Umbilical cord (tissue), 2 donors: ENCODE measurements at places on chromosomes 5 and 9. TPM values are rescaled to one million over a fixed set of nuclear protein-coding genes. Genes with fewer than 3 reads are reported as not detected.
A peak's percentile ranks its signal among the peaks of the same experiment; 100 is the strongest.

- peak; percentile 69 for DNase-seq
Observed at GRCh38 chr9:113484258-113484730, 20.8 kb downstream of the RGS3 start.

- DNase-seq, result no peak
Observed at GRCh38 chr5:76714751-76715485, 1.0 kb upstream of the F2R start.

DNA sequence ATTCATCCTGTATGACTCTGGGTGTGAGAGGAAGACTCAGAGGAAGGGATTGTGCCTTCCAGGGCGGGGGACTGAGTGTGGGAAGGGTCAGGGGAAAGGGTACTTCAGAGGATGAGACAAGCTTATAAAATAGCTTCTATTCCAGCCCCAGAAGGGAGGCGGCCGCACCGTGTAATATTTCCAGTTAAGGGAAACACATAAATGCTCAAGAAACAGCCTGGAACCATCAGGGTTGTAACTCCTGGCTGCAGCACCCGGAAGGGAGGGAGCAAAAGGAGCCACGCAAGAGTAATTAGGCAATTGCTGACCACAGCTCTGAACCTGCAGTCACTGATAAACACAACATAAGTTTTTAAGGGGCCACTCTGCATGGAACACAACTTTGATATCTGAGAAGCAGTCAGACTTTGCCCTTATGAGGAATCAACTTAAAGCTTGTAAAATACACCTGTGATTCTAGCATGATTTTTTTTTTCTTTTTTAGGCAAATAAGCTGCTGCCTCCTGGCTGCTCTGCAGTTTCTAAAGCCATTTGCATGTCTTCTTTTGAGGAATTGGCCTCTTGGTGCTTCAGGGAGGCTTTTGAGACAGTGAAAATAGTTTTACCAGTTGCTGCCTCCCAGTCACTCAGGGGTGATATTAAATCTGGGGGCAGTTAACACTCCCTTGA, 382.7 kb downstream of the ENC1 start:
- DNase-seq, result peak; percentile 93

DNA sequence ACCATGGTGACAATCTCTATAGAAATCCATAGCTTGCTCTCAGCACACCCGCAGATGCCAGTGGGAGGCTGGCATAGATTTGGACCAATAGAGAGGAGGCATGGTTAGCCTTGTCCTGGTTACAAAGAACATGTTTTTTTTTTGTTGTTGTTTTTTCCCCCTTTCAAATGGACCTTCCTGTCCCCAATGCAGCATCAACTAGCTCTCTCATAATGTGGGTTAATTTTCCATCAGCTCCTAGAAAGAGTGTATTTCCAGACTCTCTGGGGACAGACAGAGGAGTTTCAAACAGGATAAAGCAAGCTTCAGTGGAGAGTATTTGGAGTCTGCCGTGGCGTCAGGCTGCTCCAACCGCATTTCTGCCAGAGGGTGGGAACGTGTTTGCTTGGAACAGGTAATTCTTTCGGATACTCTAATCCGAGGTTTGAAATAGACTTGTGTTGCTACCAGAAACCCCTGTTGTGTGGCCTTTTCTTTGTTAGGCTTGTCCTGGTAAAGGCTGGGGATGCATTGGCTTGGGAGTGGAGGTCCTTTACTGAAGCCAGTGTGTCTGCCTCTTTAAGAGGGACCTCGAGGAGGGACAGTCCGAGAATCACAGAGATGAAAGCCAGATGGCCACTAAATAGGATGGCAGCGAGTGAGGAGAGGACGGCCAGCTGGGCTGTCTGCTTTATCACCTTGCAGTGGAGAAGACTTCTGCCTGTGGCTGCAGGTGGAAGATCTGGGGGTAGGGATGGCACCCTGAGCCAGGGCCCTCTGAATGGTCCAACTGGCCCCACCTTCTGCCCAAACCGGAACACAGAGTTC, 130.5 kb upstream of the CPEB4 start:
- no peak for DNase-seq

- no peak for DNase-seq
Observed at GRCh38 chr5:72584466-72584865, 77.3 kb upstream of the ZNF366 start.

DNA sequence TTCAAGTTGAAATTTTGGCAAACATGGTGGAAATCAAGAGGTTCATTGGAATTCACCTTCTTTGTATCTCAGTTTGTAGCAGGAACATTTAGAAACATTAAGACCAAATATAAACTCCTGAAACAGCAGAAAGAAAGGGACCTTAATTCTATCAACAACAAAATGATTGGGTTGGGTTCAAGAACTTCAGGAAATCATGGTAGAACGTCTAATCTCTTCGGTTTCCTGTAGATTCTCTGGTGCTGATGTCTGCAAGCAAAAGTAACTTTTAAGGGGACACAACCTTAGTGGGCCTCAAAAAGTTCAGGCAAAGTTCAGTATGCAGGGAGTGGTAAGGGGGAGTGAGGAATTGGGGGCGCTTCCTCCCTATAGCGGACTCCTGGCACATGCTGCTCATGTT, 3.4 kb downstream of the IL33 start:
- no peak for DNase-seq

DNA sequence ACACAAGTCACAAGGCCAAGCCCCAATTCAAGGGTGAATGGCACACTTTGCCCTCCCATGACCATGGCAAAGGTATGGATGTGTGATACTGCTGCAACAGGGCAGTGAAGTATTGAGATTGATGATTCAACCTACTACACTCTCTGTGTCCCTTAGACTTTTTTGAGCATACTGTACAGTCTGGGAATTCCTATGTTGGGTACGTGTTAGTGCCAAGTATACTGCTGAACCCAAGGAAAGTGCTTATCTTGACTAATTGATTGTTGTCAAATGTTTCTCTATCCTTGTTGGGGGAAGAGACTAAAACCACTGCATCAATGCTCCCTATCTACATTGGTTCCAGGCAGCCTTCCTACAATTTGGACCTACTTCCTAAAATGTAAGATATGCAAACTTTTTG, 93.7 kb downstream of the NDFIP1 start:
- no peak for DNase-seq

GRCh38 chr9:134644725-134645606, 3.4 kb downstream of the COL5A1 start:
- DNase-seq, result peak; percentile 97

- DNase-seq, result no peak
Observed at GRCh38 chr9:88379352-88379751, 8.9 kb upstream of the SPIN1 start.

DNA sequence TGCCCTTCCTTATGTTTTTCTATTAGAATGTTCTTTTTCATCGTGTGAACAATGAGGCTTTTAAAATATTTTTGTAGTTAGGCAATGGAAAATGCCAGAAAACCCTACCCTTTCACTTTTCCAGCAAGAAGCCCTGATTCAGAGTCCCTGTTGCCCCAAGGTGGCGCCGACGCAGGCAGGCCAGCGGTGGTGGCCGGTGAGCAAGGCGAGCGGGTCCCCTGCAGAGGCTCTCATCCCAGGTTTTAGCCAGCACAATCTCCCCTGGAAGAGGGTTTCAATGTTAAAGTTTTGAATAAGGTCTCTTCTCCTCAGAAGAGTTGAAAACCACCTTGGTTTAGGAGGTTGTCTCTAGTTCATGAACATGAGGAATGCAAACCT, 40.8 kb upstream of the CKMT2 start:
- DNase-seq, result no peak

GRCh38 chr9:121637713-121638220, 13.7 kb upstream of the DAB2IP start:
- peak; percentile 70 for DNase-seq

GRCh38 chr5:75342836-75343235, 5.8 kb downstream of the HMGCR start:
- DNase-seq, result no peak

DNA sequence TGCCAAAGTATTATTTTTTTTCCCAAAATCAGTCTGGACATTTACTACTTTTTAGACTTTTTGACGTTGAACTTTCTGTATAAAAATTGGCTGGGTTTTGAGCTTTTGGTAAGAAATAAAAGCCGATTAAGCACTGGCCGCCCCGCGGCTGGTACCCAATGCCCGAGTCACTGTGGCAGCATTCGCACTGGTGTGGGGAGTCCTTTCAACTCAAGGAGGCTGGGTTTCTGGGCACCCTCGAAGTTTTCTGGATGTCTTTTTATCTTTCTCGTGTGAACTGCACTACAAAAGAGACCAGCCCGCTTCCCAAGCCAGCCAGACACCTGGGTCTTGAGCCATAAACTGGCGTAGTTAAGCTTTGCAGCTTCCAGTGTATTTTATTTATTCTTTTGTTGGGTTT, 72.0 kb upstream of the OTULINL start:
- DNase-seq, result no peak

- DNase-seq, result no peak
Observed at GRCh38 chr9:115575147-115575546, 457.2 kb upstream of the TNC start.

GRCh38 chr9:126371007-126371870, 44.6 kb downstream of the MVB12B start:
- DNase-seq, result no peak

- DNase-seq, result no peak
Observed at GRCh38 chr9:35232867-35233544, 71.2 kb downstream of the UNC13B start.

Gene ZDHHC11B
- total RNA-seq, result 4.3 TPM

GRCh38 chr9:93127395-93127911, 6.6 kb downstream of the NINJ1 start:
- peak; percentile 60 for DNase-seq

Gene NTNG2
- 3.9 TPM for total RNA-seq

DNA sequence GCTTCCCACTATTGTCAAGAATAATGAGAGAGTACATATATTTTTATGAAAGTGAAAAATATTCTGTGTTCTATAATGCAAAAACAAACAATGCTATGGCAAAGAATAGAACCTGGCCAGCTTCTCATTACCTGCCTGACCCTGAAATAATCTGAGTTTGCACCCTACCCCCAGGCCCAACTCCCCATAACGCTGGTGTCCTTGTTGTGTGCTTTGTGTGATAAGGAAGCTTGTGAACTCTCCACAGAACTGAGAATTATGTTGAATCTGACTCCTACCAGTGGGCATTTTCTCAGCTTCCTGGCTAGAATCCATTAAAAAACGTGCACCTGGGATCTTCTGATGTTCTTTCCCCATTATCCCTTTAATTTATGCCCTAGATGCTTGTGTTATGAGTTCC, 178.0 kb upstream of the GNA14 start:
- DNase-seq, result no peak

DNA sequence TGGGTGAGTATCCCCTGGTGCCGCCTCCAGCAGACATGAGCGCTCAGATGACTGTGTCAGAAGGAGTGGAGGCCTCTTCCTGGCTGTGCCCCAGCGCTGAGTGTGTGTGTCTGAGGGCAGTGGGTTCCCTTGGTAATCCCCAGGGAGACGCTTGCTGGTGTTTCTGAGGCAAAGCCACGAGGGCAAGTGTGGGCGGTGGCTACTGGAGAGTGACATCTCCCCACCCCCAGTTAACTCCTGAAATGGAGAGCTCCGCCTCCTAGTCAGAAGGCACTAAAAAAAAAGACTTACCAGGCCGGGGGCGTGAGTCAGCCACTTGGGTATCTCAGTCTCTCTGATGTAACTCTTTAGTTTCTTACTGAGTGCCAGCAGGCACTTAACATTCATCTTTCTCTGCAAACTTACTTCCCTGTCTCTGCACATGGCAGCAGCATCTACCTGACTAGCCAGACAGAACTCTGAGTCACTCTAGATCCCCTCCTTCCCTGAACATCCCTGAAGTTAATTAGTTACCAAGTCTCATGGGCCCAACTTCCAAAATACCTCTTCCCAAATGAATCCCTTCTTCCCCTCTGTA, 19.3 kb downstream of the ORM2 start:
- peak; percentile 97 for DNase-seq

- DNase-seq, result no peak
Observed at GRCh38 chr5:7066471-7067235, 329.3 kb upstream of the ADCY2 start.

- no peak for DNase-seq
Observed at GRCh38 chr9:136614372-136614922, 48.3 kb upstream of the EGFL7 start.

DNA sequence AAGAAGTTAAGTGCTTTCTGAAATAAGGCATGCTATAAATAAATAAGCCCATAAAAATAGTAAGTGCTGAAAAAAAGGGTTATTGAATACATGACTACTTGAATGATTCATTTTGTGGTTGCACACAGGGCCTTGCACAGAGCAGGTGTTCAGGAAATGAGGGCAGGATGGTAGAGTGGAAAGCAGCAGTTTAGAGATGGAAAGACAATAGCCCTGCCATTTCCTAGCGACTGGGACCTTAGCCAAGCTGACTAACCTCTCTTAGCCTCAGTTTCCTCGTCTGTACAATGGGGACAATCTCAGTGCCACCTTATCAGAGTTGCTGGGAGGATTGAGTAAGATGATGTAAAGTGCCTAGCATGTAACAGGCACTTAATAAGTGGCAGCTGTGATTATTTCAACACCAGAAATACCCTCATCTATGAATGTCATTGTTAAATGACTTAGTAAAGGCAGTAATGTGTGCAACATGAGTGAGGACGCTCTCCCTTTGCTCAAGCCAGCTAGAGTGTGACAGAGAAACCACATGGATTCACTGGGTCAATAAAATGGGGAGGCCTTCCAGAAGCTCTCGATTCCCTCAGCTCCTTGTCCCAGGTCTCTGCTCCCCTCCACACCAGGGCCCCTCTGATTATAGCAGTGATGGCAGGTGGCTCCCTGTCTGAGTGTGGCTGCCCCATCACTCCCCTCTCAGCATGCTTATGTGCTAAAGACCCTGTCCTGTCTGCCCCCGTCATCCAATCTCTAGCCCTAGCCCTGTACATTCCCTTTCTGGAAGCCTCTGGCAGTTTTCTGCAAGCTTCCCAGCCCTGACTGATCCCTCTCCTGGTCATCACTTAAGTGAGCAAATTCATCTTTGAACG, 16.0 kb upstream of the PHF19 start:
- no peak for DNase-seq

- DNase-seq, result no peak
Observed at GRCh38 chr5:159332800-159333544, 2.7 kb upstream of the IL12B start.
